ENCODE measurements at places on chromosomes 1 and 21.

- no peak for DNase-seq
Observed at GRCh38 chr1:31705080-31705866, 1.5 kb upstream of the COL16A1 start.

- no peak for DNase-seq
Observed at GRCh38 chr1:83692524-83693381, 306.2 kb downstream of the TTLL7 start.

DNA sequence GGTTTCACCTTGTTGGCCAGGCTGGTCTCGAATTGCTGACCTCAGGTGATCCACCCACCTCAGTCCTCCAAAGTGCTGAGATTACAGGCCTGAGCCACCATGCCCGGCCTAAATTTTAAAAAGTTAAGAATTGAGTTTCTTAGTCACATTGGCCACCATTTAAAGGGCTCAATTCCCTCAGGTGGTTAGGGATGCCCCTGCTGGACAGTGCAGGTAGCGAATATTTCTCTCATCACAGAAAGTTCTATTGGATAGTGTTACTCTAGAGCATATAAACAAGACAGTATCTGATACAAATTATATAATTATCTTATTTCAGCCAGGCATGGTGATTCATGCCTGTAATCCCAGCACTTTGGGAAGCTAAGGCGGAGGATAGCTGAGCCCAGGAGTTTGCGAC, 320.2 kb downstream of the ZP4 start:
- no peak for DNase-seq

DNA sequence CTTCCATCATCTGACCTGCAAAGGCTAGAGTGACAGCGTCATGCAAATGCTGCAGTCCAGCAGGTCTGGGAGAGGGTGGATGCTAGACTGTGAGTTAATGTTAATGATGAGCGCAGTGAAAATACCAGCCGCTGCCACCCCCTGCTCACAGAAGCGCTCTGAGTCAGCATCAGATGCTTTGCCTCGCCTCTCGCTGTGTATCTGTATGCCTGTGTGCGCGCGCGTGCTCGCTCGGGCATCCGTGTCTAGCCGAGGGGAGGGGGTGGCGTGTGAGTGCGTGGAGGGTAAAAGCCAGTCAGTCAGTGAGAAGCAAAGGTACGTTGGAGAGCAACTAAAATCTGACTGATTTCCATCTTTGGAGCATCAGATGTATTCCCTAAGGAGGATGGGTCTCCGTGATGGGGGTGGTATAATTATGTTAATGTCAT, 858.7 kb downstream of the USP25 start:
- peak; percentile 80 for DNase-seq

DNA sequence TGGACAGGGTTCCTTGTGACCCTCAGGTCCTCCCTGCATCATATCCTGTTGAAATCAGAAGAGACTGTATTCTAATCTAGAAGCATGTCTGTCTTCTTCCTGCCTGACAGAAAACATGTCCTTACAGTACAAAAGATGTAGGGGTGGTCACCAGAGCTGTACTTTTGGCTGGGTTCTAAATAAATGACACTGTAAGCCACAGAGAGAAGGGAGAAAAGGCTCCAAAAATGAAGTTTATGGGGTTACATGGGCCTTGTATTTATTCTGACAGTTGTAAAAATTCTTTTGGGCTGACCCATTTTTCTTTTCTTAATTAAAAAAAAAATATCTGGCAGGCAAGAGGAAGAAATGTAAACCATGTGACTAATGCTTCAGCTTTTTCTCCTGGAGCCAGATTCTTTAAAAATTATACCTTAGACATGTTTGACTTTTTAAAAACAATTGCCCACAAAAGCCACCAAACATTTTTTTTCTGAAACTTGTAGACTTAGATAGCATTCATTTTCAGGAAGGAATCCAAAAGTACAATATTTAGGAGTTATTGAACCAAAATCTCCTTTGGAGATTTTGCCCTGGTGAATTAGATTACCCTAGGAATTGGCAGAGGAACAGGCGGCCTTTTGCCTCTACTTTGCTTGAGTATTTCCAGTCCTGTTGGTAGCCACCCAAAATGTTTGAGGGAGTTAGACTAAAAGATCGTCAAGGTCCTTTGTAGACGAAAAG, 17.1 kb downstream of the RGL1 start:
- DNase-seq: no peak

DNA sequence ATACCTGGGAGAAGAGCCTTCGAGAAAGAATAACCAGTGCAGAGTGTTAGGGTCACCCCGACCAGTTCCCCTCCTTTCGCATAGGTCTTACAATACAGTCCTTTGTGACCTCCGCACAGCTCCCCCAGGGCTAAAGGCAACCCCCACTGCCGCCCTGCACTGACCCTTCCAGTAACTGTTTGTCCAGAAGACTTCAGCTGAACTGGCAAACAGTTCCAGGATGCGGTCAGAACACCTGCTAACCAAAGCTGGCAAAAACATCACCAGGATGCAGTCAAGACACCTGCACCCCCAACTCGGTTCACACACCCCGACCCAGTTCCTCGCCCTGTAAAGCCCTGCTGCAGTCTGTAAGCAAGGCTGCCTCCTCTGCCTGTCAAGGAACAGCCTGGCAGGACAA, 6.4 kb upstream of the EVA1B start:
- no peak for DNase-seq

- no peak for DNase-seq
Observed at GRCh38 chr1:156246781-156247459, 936 bp downstream of the PAQR6 start.

DNA sequence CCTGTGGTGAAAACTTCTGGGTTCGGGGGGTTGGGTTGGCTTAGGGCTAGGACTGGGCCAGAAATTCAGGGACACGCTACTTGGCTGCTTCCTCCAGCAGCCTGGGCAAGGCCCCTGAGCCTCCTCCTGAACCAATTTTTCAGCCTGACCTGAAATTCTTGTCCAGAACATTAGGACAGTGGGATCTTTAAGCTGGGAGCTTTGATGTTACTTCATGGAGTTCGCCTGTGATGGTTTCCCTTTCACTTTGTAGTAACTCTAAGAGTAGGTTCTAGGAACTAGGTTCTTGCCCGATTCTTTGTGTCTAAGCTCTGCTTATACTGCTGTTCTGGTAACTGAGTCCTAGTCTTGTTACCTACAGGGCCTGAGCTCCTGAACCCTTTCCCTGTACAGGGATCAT, 75.3 kb downstream of the S1PR1 start:
- DNase-seq: no peak

DNA sequence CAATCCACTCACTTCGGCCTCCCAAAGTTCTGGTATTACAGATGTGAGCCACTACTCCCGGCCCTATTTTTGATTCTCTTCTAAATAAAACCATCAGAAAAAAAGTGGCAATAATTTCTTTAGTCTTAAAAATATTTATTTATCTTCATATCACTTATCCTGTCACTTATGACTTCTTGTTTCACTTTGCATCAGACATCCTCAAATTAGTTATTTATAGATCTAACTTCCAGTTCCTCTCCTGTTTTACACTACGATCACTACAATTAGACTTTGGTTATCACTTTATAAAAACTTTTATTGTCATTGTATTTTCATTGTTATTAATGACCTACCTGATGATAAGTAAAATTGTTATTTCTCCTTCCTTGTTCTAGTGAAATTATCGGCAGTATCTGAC, 783.4 kb upstream of the BRINP3 start:
- DNase-seq: no peak

- no peak for DNase-seq
Observed at GRCh38 chr21:43913928-43914327, 48.9 kb downstream of the AGPAT3 start.

- DNase-seq: no peak
Observed at GRCh38 chr1:38651669-38652068, 207.9 kb downstream of the RRAGC start.

GRCh38 chr1:23868557-23869016, 497 bp upstream of the FUCA1 start:
- no peak for DNase-seq

- DNase-seq: no peak
Observed at GRCh38 chr1:179588425-179589024, 3.1 kb upstream of the TDRD5 start.

- no peak for DNase-seq
Observed at GRCh38 chr1:209218981-209219380, 364.5 kb upstream of the CAMK1G start.

DNA sequence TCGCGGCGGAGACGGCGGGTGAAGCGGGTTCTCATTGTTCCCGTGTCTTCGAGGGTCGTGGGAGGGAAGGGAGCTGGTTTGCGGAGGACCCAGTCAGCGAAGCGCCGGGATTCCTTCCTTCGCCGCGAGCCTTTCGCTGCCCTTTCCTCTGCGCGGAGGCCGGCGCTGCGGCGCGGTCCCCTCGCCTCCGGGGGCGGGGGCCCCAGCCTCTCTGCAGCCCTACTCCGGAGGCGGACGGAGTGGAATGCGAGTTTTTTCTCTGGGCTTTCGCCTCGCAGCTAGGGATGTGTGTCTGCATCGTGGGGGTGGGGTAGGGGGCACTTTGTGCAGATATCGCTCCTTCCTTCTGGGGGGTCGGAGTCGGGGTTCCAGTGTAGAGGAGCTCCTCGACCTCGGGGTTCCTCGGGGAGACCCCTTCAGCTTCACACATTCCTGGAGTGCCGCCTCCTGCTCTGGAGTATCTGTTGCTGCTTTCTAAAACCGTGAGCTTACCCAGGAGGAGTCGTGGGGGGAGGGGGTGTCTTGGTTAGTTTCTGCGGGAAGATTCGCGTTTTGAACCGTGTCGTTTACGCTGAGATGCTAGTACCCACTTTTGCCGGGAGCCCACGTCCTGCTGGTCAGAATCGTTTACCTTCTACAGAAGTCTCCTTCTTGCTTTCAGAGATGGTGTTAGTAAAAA, 595 bp downstream of the RNF2 start:
- DNase-seq: no peak

- no peak for DNase-seq
Observed at GRCh38 chr1:113958691-113959090, 20.6 kb upstream of the OLFML3 start.

DNA sequence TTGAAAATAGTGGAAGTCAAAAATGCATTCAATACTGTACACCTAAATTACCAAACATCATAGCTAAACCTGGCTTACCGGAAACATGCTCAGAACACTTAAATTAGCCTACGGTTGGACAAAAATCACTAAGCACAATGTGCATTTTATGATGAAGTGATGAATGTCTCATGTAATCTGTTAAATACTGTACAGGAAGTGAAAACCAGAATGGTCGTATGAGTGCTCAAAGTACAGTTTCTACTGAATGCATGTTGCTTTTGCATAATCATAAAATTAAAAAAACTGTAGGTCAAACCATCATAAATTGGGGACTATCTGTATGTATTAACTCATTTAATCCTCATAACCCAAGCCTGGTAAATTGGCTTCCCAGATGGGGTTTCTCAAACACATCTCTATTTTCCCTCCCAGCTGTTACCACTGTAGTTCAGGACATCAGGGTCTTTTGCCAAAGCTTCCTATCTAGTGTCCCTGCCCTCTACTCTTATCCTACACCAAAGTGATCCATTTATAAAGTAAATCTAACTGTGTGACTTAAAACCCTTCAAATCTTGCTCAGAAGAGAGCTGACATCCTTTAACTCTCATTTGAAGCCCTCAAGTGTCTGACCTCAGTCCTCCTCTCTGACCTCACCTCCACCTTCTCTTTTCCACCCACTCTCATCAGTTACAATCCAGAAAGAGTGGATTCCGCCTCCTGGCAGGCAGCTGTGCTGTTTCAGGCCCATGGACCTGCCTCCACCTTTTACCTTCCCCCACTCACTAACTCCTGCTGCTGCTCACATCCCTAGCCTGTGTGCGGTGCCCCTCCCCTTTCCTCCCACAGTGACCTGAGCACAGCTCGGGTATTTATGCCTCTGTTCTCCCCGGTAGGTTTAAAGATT, 356.4 kb upstream of the ST6GALNAC5 start:
- DNase-seq: no peak

GRCh38 chr1:6859415-6860343, 74.4 kb downstream of the CAMTA1 start:
- no peak for DNase-seq

DNA sequence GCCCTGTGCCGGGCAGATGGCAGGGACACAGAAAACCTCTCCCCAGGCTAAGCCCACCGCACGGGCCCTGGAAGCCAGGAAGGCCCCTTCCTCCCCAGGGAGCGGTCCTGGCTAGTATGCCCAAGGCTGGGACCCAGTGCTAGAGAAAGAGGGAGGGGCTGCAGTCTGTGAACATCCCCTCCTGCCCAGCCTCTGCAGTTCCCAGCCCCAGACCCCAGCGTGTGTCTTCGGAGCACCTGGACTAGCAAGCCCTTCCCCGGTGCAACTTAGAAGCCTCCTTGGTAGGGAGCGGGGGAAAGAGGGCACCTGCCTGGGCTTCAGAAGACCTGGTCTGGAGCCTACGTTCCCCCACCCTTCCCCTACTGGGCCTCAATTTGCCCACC, 2.1 kb downstream of the PLEKHG5 start:
- DNase-seq: no peak

GRCh38 chr1:204477036-204477740, 17.4 kb downstream of the PIK3C2B start:
- no peak for DNase-seq

DNA sequence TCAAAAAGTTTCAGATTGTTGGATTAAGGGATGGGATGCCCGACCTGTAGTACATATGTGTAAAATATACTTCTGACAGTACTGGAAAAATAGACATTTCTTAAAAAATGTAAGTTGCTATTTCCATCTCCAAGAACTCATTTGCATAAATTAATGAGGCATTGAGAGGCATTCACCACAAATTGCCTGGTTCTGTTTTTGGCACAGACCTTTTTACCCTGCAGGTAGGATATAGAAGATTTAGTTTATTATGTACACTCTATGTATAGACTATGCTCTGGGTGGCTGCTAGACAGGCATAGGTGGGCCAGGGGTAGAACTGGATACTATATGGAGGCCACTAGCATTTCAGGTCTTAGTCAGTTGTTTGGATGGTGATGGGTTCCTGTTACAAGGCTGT, 8.0 kb downstream of the CCDC17 start:
- DNase-seq: no peak

GRCh38 chr1:205236951-205237475, 9.3 kb downstream of the TMCC2 start:
- no peak for DNase-seq

GRCh38 chr1:160797861-160798273, 1.9 kb downstream of the LY9 start:
- DNase-seq: no peak

DNA sequence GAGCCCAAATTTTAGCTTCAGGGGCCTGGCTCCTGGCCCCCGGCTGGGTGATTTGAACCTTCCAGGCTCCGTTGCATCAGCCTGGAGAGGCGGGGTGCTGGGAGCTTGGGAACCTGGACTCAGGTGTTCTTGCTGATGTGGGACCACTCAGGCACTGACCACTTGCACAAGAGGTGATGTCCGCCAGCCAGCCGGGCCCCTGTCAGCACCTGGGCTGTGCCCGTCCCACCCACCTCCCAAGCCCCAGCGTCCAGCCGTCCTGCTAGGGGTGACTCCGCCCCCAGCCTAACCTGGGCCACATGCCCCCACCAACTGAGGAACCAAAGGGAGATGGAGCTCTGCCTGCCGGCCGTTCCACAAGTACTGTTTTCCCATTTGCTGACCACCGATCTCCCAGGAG, 47.4 kb upstream of the ARHGEF16 start:
- DNase-seq: no peak

DNA sequence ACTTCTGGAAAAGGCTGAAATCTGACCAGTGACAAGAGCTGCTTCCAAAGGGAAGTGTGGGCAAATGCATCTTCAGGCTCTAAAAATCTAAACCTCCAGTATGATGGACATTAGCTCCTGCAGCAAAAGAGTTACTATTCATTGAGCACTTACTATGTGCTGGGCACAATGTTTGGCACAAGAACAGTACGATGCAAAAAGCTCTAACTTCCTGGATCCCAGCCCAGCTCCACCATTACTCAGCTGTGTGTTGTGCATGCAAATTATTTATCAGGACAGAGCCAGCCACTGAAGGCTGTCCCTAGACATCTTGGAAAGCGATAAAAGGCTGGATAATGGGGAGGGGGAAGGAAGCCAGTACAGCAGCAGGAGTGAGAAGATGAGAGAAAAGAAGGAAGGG, 143.5 kb downstream of the ELAVL4 start:
- DNase-seq: no peak
